ENCODE measurements at places on chromosomes 5 and 9. TPM values are rescaled to one million over a fixed set of nuclear protein-coding genes. Genes with fewer than 3 reads are reported as not detected.

DNA sequence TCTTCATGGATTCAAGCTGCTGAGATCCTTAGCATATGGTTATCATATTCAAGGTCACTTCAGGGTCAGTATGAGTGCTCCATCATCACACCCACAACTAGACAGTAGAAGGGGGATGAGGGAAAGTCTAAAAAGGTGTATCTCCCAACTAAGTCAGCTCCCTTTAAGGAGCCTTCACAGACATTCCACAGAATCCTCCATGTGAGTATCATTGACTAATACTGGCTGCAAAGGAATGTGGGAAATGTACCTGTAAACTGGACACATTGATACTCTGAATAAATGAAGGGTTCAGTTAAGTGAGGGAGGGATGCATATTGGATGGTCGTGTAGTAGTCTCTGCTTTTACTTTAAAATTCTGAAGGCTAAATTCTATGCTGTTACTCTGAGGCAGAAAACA is 330.7 kb downstream of the LRRC70 start:
- no peak for DNase-seq

DNA sequence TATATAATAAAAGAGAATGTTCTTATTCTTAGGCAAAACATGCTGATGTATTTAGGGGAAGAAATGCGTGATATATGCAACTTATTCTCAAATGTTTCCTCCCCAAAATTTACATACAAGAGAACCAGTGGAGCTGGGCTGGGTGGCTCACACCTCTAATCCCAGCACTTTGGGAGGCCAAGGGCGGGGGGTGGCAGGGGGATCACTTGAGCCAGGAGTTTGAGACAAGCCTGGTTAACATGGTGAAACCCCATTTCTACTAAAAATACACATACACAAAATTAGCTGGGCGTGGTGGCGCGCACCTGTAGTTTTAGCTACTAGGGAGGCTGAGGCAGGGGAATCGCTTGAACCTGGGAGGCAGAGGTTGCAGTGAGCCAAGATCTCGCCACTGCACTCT is 27.5 kb upstream of the UBTD2 start:
- no peak for DNase-seq

- no peak for DNase-seq
Observed at GRCh38 chr5:153907170-153907775, 131.4 kb downstream of the FAM114A2 start.

GRCh38 chr9:2271426-2271825 is 256.3 kb downstream of the SMARCA2 start:
- DNase-seq, result peak; percentile 24

DNA sequence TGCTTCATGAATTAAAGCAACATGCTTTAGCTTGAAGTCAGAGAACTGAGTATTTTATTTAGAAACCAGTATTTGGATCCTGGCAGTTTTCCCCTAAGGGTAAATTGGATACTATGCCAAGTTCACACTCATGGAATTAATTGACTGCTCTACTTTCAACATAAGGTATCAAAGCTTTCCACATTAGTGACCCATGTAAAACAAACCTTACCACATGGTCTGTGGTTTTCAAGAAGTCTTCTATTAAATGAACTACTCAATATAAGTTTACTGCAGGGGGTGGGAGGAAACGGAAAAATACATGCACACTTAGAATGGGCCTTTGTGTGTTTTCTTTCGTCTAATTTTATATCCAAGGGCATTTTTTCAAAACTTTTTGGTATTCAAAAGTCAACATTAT is 232.0 kb upstream of the FBXL7 start:
- no peak for DNase-seq

GRCh38 chr9:105444130-105444529 is 3.7 kb upstream of the FSD1L start:
- no peak for DNase-seq

- DNase-seq, result no peak
Observed at GRCh38 chr5:138459311-138459933, 5.9 kb upstream of the EGR1 start.

DNA sequence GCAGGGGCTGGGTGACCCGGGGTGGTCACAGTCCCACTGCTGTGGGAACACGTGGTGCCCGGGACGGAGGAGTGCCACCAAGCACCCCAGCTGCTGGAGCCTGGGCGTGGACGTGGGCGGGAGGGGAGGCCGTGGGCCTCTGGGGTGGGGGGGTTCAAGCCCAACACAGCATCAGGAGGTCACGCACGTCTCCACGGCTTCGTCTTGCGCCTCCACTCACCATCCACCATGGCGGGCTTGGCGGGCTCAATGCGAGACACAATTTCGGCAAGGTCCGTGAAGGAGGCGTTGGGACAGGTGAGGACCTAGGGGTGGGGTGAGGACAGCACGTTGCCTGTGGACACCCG is 2.2 kb upstream of the NSMF start:
- DNase-seq, result no peak

- DNase-seq, result no peak
Observed at GRCh38 chr9:22508790-22509189, 62.2 kb downstream of the DMRTA1 start.

DNA sequence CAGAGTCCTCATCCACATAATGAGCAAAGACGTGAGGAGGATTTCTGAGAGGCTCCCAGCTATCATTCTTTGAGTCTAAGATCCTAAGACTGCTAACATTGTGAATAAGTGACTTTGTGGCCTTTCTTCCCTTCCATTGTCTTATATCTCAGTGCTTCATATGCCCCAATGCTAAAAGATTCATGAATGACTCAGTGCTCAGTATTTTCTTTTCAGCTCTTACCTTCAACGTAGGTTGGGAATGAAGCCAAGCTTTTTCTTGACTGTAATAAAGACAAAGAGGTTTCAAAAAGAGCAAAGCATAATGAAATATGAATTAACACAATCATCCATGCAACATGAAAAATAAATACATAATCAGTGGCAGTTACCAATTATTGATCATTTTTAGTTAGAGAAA is 146.4 kb downstream of the ENTREP1 start:
- DNase-seq, result no peak

GRCh38 chr5:149188383-149188782 is 47.1 kb downstream of the ABLIM3 start:
- DNase-seq, result no peak

GRCh38 chr9:121608168-121608853 is 43.1 kb upstream of the DAB2IP start:
- no peak for DNase-seq

- DNase-seq, result no peak
Observed at GRCh38 chr9:137171149-137171900, 531 bp downstream of the TMEM210 start.

DNA sequence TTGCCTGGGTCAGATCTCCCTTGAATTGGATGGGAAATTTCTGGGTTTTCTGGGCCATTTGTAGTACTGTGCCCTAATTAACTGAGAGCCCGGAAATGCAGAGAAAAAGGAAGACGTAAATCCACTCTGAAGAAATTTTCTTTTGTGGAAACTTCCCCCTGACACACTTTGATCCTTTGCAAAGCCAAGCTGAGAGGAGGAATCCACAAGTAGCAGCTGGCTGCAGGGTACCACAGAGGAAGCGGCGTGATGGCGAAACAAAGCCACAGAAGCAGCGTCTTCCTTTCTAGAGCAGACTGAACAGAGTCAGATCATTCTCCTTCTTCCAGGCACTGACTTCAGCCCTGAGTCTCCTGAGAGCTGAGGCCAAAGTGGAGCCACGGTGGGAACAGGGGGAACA is 47.1 kb upstream of the ZNF354A start:
- DNase-seq, result peak; percentile 16

GRCh38 chr5:54304040-54304439 is 6.3 kb downstream of the ARL15 start:
- DNase-seq, result no peak

DNA sequence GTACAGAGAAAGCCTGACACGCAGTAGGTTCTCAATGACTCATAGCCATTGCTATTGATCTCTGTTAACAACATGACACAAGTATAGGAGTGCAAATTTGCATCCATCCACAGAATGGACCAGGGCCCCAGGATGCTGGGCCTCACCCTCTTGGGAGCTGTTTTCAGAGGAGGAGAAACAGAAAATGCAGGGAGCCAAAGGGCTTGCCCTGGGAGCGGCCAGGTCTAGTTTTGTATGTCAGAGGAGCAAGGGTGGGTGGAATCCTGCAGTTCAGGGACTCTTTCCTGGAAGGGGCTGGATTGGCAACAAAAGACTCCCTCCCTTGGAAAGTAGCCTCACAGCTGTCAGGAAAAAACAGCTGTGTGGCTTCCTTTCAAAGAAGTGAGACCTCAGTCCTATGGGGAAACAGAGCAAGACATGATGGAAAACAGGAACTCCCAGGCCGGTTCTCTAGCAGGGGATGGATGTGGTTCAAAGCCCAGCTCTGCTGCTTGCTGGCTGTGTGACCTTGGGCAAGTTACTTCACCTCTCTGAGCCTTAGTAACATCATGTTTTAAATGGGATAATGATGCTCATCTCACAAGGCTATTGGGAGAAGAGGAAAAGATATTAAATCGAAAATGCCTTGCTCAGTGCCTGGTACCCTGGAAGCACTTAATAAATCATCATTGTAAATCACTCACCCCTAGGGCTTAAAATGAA is 50.5 kb upstream of the SH3PXD2B start:
- peak; percentile 34 for DNase-seq

DNA sequence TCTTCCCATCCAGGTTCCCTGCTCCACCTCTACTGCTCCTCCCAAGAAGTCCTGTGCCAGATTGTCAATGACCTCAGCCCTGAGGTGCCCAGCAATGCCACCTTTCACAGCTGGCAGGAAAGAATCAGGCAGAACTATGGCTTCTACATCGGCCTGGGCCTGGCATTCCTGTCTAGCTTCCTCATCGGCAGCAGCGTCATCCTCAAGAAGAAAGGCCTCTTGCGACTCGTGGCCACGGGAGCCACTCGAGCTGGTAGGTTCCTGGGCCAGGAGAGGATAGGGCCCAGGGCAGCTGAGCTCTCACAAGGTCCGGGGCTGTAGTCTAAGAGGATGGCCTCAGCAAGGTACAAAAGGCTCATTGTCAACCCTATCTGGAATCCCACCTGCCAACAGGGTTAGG is 3.1 kb downstream of the NIPAL4 start:
- DNase-seq, result no peak

DNA sequence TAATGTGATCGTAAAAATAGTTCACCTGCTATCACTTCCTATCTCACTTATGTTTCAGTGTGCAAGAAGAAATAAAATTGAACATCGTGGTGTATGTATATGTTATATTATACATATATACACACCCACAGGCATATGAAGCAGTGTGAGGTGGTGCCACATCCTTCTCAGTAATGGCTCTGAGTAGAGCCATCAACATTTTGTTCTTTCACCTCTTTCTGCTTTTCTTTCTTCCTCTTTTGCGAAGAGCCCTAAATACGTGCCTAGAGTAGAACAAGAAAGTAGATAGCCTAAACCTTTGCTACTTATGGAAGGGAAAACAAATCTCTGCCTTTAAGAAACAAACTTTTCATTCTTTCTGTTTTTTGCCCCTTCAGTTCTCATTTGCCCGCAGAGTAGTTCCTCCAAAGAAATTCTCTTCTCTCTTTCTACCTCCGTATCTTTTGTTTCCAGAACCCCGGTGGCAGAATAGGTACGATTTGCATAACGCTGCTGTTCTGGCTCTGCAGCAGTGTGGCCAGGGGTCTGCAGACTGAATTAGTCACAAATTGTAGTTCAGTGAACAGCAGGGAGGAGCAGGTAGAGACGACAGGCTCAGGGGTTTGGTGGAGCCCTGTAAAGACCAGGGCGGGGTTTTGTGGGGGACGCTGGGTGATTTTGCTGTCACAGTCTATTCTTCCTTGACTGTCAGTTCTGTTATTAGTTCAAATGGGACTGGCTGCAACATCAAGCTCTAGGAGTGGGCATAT is 40.5 kb upstream of the PJA2 start:
- no peak for DNase-seq

DNA sequence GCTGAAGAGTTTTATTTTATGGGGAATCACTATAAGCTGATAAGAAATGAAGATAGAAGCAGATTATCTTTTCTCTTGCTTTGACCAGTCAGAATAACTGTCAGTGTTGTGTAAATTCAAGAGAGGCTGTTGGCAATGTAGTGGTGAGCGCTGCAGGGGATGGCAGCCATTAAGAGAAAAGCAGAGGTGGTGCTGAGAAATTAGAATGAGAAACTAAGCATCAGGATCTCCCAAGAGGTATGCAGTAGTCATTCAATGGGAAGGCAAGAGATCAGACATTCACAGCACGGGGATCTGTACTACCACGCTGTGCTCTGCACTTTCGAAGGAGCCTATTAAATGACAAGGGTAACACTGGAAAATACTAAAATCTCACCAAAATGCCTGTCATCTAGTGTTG is 768.5 kb upstream of the ACO1 start:
- no peak for DNase-seq

GRCh38 chr5:98570010-98570409 is 203.5 kb upstream of the RGMB start:
- no peak for DNase-seq

DNA sequence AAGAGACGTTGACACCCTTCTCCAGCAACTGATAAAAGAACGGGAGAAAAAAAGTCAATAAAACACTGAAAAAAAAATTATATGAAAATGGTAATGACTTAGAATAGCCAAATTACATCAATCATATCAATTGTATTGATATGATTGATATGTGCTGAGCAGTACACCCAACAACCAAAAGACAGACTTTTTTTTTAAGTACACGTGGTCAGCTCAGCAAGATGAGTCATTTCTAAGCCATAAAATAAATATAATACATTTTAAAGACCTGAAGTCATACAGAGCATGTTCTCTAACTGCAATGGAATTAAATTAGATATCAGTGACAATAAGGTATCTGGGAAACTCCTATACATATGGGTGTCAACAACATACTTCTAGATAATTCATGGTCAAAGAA is 30.9 kb upstream of the OLFM1 start:
- DNase-seq, result no peak

DNA sequence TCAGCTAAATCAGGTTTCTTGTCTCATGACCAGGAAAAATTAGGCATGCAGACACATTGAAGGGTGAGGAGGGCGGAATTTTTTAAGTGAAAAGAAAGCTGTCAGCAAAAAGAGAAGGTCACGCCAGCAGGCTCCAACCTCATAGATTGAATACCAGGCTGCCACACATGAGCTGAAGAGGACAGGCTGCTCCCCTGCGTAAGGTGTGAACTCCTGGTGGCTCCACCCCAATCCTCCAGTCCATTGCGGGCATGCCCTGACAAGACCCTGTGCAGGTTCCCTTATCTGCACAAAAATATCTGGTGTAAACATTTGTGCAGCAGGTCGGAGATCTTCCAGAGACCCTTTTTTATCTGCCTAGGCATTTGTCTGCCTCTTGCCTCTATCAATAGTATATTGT is 22.9 kb upstream of the TEX10 start:
- DNase-seq, result no peak

GRCh38 chr5:14720236-14720923 is 55.9 kb downstream of the OTULIN start:
- DNase-seq, result no peak

GRCh38 chr9:81814794-81815464 is 113.3 kb upstream of the SPATA31D4 start:
- DNase-seq, result no peak

- DNase-seq, result peak; percentile 73
Observed at GRCh38 chr5:968881-969280, 39.7 kb upstream of the NKD2 start.

The TGFBI gene
- 146 TPM for total RNA-seq

The CCNJL gene
- total RNA-seq, result 22.3 TPM

The RLN2 gene
- 0.49 TPM for total RNA-seq

The ARL14EPL gene
- total RNA-seq, result not detected

The ZNF622 gene
- 33.0 TPM for total RNA-seq

The FBP1 gene
- total RNA-seq, result 238 TPM

The TLR4 gene
- total RNA-seq, result 32.7 TPM

The GABRA1 gene
- total RNA-seq, result not detected

The NCS1 gene
- total RNA-seq, result 7.0 TPM

The PKD2L2 gene
- not detected for total RNA-seq

The ENC1 gene
- total RNA-seq, result 31.5 TPM

The CREBRF gene
- total RNA-seq, result 48.5 TPM

The TMOD1 gene
- 7.8 TPM for total RNA-seq

The RAD50 gene
- 28.4 TPM for total RNA-seq

The CCNB1 gene
- 4.4 TPM for total RNA-seq
